Stimulated activated CD8-positive, alpha-beta memory T cell treated with anti-CD3 and anti-CD28 coated beads, Interleukin-12 subunit alpha, Interleukin-12 subunit beta, amount 100 ng/mL, for 1 hour (primary cell): ENCODE measurements at places on chromosomes 11 and 22.

DNA sequence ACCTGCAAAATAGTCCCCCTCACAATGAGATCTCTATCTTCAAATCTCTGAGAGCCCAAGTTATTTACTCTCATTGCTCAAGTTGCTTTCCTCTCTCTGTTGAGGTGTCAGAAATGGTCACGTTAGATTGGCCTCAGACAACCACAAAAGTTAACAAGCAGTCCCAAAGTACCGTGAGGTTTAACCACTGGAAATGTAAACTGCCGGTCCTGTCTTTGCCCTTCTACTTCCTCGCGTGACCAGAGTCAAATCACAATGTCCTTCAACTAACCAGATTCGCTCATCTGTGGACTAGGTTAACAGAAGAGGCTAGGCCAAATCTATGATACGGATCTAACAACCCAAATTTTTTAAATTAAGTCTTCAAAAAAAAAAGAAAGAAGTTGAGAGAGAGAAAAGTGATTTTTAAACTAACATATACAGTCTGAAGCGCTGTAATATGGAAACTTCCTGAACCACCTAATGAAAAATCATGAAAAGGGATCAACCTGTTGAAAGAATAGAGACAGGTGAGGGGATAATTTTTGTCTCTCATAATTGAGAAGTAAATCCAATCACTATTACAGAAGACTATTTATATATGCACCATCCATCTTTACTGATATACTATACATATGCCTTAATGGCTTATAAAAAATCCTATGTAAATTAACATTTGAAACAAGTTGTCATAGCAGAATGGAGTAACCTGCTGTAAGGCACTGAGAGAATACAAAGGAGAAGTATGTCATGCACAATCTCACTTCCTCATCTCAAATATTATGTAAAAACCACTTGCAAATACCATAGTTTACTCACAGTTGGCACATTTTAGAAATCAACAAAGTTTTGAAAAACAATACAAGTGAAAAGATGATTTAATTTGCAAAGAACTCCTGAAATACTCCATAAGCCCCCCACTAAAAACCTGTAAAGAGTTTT is 3.3 kb upstream of the JAML start:
- no peak for DNase-seq

DNA sequence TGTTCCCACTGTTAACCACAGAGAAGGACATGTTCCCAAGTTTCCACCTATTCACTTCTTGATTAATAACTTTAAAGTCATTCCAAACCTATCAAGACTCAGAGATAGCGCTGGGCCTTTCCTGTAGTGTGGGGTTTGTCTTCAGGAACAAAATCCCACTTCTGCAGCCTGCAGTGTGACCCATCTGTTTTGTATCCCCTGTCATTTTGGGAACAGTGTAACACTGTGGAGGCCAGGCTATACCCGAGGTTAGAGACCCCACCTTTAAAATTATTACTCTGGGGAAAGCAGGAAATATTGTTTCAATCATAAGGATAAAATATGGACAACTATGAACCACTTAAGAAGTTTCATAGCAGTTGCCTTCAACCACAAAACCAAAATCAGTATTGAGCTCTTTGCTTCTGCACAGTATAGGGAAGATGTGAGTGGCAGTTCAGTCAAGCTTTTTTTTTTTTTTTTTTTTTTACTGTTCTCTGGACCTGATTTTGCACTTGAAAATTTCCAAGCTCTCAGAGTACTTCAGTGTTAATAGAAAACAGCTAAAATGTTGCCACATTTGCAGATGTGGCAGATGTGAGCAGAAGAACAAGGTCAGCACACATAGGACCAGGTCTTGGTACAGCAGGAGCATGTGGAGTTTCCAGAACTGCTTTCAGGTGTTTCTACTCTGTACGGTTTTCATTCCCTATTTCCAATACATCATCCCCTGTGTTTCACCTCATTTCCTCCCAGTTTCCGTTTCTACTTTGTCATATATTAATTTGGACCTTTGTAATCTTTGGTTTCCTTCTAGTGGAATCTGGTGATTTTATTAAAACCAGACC is 121.5 kb downstream of the MAML2 start:
- DNase-seq = no peak

DNA sequence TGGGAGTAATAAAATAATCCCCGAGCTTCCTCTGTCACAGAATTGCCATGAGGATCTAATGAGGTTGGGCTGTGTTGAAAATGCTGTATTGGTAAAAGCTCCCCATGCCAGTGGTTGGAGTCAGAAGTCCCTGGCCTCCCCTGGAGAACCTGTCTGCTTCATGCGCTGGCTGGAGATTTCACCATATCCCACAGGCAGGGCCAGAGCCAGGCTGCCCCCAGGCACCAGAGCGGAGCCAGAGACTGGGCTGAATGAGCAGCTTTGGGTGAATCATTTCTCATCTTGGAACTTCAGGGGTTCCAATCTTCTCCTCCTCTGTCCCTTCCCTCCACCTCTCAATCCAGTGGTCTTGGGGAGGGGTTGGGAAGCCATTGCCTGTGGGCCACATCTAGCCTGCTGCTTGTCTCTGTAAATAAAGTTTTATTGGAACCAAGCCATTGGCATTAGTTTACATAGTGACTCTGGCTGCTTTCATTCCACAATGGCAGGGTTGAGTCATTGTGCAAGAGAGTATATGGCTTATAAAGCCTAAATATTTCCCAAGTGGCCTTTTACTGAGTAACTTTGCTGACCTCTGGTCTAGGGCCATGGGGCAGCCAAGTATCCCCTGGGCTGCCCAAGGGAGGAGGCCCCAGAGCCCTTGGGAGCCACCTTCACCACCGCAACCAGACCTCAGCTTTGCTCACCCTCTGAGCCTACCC is 35.2 kb downstream of the LRRC10B start:
- no peak for DNase-seq

GRCh38 chr22:43257549-43257948 is 70.6 kb upstream of the TTLL12 start:
- no peak for DNase-seq

DNA sequence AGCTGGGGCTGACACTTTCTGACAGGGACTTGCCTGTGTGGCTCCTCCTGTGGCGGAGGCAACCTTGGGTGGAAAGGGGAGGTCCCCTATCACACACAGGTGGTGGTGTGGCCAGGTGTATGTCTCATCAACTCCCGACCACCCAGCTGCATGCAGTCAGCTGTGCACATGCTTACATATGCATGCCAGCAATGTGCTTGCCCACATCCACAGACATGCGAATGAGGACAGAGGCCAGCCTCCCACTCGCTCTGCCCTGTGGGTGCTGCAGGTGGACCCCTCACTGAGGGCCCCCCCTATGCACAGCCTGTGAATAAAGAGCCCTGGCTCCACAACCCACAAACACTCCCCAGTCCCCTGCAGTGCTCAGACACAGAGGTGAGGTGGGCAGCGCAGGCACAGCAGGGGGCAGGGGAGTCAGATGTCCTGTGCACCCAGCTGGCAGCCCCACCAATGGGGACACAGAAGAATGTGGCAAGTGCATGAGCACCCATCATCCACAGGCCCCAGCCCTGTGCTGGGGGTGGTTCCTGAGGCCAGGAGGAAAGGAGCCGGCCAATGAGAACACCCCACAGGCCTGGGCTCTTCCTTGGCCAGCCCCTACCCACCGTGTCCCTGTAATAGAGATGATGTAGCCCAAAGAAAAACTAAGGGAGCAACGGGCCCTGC is 9.5 kb downstream of the GNB1L start:
- DNase-seq = no peak

- no peak for DNase-seq
Observed at GRCh38 chr22:41387341-41387740, 5.6 kb downstream of the TEF start.

DNA sequence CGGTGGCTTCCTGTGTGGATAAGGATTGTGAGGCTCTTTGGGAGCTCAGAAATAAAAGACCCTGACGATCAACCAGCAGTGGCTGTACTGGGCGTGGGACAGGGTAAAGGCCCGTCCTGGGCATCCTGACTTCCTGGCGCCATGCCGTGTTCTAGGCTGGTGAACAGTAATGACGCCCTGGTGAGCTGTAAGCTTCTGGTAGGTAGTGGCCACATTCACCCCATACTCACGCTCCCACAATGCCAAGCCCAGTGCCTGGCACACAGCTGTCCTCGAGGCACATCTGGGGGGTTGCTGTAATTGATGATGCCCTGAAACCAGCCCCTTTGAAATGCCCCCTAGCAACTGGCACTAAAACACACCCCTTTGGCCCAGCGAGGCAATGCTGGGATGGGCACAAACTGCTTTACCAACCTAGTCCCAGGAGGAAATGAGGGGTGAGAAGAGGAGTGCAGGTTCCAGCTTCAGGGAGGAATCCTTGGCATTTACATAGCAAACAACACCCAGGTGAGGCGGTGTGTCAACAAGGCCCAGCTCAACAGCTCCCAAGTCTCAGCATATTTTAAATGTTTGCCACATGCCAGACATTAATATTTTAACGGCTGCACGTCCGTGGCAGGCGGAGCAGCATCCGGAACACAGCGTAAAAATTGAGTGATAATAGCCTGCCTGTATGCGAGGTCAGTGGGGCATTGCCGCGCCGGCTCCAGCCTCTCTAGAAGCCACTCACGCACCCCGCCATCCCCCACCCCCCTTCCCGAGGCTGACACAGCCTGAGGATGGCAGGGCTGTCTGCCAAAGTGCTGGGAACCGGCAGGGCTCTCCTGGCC is 79.3 kb downstream of the DSCAML1 start:
- no peak for DNase-seq

- no peak for DNase-seq
Observed at GRCh38 chr11:130737866-130738431, 178.3 kb downstream of the SNX19 start.

- DNase-seq = no peak
Observed at GRCh38 chr22:42769238-42769573, 48.5 kb upstream of the A4GALT start.

- no peak for DNase-seq
Observed at GRCh38 chr11:11477695-11478420, 124.8 kb upstream of the CSNK2A3 start.

DNA sequence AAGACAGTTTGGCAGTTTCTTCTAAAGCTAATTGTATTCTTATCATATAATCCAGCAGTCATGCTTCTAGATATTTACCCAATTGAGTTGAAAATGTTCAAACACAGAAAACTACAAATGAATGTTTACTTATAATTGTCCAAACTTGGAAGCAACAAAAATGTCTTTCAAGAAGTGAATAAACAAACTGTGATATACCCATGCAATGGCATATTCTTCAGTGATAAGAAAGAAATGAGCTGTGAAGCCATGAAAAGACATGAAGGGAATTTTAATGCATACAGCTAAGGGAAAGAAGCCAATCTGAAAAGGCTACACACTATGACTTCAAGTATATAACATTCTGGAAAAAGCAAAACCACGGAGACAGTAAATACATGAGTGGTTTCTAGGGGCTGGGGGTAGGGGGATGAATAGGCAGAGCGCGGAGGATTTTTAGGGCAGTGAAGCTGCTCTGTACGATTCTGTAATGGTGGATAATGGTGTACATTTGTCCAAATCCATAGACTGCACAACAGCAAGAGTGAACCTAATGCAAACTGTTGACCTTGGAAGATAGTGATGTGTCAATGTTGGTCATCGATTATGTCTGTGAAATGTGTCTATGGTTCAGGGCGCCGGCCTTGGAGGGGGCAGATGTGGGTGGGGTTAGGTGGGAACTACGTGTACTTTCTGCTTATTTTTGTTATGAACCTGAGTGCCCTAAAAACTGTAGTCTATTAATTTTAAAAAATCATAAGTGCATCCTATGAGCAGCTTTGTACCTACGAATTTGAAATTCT is 424.9 kb downstream of the TBC1D22A start:
- no peak for DNase-seq

- no peak for DNase-seq
Observed at GRCh38 chr22:43723816-43724215, 88.3 kb downstream of the EFCAB6 start.

- DNase-seq = no peak
Observed at GRCh38 chr11:111225881-111226280, 19.6 kb upstream of the POU2AF2 start.

DNA sequence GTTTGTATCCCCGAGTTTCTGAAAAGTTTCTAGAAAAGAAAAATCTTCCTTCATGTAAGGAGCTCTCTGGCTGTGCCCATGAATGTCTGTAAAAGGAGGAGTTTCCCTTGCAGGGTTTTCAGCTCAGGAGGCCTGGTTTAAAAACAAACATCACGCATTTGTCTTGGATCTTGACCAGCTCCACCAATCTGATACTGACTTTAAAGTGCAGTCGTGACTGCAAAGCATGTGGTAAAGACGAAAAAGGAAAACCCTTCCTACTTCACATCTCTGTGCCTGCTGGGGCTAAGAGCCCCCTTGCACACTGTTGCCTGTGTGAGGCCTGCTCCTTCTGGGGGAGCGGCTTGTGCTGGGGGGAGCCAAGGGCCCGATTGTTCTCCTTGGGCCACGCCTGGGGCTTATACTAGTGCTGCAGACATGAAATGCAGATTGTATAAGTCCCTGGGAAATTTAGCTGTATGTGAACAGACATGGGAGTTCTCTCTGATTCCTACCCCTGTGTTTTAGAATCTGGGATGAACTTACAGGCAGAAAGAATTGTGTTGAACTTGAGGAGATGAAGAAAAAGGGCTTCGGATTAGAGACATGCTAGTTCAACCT is 62.1 kb downstream of the ADAMTS15 start:
- DNase-seq = no peak

DNA sequence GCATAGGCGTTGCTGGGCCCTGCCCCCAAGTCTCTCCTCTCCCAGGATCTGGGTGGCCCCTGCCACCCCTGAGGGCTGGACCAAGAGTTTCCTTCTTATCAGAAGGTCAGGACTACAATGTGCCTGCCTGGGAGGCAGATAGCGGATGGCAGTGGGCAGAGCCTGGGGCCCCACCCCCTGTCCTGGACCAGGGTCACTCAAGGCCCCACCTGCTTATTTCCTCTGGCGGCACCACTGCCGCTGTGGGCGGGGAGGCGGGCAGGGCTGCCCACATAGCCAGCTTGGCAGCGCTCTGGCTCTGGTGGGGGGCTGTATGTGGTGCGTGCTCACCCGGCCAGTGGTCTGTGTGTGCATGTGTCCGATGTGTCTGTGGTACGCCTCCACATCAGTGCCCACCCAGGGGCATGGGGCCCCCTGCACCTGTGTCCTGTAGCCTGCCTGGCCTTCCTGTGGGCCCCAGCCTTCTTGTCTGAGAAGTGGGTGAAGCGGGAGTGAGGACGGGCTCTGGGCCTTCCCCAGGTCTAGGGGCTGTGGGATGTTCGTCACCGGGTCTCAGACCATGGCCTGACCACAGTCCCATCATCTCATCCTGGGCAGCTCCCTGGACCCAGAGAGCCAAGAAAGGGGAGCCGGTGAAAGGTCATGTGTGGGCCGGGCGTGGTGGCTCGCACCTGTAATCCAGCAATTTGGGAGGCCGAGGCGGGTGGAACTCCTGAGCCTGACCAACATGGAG is 3.0 kb downstream of the GAS2L1 start:
- DNase-seq = no peak

GRCh38 chr11:120894202-120894985 is 129.5 kb upstream of the TBCEL start:
- no peak for DNase-seq

- no peak for DNase-seq
Observed at GRCh38 chr11:12728417-12728816, 54.2 kb downstream of the TEAD1 start.
